Mononuclear cell (primary cell): ENCODE measurements at places on chromosomes 5 and 9. TPM values are rescaled to one million over a fixed set of nuclear protein-coding genes. Genes with fewer than 3 reads are reported as not detected.

The LCN1 gene
- total RNA-seq: not detected

The UAP1L1 gene
- total RNA-seq: 6.2 TPM

The PCDHB9 gene
- 0.31 TPM for total RNA-seq

The SGCD gene
- total RNA-seq: 0.10 TPM

The ANKRD33B gene
- total RNA-seq: 2.7 TPM

The TEX48 gene
- total RNA-seq: not detected

The CARTPT gene
- total RNA-seq: not detected

The PKD2L2 gene
- total RNA-seq: not detected

The TNFAIP8 gene
- total RNA-seq: 242 TPM

The C9orf78 gene
- 169 TPM for total RNA-seq

The GDA gene
- not detected for total RNA-seq

The CAVIN4 gene
- not detected for total RNA-seq

The TLX3 gene
- total RNA-seq: not detected

The MELK gene
- 0.94 TPM for total RNA-seq

The SLC4A9 gene
- total RNA-seq: 0.10 TPM

The RANBP17 gene
- total RNA-seq: 6.2 TPM

The UNC5A gene
- not detected for total RNA-seq

The SLC35D2 gene
- 19.1 TPM for total RNA-seq

The FYB1 gene
- 189 TPM for total RNA-seq

The CCDC192 gene
- not detected for total RNA-seq

The CER1 gene
- total RNA-seq: not detected
